ENCODE measurements at places on chromosomes 4 and X.

DNA sequence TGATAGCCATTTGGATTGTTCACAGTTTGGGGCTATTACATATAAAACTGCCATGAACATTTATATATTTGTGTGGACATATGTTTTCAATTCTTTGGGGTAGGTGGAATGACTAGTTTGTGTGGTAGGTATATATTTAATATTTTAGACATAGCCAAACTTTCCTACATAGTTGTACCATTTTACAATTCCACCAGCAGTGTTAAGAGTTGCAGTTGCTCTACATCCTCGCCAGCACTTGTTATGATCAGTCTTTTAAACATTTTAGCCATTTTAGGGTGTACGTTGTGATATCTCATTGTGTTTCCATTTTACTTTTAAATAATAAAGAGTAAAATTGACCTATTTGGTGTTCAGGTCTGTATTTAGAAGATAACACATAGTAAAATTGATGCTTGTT lies 76.6 kb downstream of the ZFX start:
- DNase-seq, result no peak

- no peak for DNase-seq
Observed at GRCh38 chr4:82436130-82436529, 5.7 kb downstream of the ENOPH1 start.

DNA sequence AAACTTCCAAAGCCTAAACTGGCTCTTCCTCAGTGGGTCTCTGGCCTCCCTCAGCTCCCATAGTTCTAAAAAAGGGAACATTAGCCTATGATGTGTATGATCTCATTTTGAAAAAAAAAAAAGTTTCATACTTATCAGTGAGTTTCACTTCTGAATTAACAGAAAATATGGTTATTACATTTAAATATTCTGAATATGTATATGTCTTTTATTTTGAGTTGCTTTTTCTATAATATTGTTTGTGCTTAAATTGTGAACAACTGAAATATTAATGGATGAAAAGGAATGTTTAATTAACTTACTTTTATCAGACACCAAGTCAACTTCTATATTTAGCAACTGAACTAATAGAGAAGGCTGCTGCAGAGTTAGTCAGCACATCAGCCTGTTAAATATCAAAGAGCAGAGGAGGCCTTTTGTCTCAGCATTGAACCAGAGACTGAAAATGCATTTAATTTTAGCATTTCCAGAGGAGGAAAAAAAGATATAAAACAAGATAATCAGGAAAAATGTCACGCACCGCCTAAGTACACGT lies 20.4 kb upstream of the FHL1 start:
- DNase-seq, result peak; percentile 9

DNA sequence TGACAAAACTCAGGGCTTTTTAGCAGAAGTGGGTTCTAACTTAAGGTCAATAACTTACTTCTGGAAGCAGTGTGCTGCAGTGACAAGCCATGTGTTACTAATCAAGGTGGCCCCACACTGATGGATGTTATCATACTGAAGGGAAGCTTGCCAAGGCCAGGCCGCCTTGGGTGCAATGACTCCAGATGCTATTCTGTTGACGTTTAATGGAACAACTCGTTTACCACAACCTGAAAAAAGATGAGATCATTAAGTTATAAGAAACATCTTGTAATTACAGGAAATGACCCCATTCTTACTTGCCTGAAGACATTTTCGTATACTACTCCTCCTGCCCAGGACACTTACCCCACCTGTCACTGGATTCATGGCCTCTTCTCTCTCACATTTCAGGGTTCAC lies 38.9 kb upstream of the TMPRSS11D start:
- DNase-seq, result peak; percentile 9

DNA sequence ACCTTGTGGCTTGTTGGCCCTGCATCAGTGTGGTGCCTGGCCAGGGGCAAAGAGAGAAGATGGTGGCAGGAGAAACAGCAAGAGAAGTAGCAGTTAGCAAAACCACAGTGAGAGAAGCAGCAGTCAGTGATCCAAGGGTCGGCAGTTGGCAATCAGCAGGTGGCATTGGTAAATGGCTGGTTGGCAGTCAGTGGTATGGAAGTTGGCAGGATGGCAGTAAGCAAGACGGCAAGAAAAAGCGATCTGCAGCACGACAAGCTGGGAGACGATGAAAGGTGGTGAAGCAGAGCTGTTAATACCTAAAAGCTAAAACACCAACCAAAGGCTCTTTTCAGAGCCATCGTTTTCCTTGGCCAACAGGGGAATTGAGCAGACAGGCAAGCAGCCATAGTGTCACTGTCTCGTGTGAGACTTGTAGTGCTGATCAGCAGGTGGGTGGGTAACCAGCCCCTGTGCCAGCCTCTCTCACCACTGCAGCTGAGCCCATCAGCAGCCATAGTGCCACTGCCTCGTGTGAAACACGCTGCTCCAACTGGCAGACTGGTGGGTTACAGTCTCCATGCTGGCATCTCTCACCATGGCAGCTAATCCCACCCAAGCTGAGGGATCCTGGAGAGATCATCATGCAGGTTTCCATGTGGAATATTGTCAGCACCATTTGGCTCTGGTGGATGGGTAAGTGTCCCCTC lies 2078.4 kb downstream of the PCDH7 start:
- no peak for DNase-seq

GRCh38 chrX:138982365-138982764 lies 270.8 kb upstream of the FGF13 start:
- DNase-seq, result no peak

GRCh38 chr4:53376900-53377299 lies 541 bp upstream of the FIP1L1 start:
- DNase-seq, result no peak

GRCh38 chr4:40276546-40276945 lies 58.6 kb upstream of the CHRNA9 start:
- DNase-seq, result no peak

- peak; percentile 58 for DNase-seq
Observed at GRCh38 chrX:22325096-22325495, 52.4 kb downstream of the CBLL2 start.

DNA sequence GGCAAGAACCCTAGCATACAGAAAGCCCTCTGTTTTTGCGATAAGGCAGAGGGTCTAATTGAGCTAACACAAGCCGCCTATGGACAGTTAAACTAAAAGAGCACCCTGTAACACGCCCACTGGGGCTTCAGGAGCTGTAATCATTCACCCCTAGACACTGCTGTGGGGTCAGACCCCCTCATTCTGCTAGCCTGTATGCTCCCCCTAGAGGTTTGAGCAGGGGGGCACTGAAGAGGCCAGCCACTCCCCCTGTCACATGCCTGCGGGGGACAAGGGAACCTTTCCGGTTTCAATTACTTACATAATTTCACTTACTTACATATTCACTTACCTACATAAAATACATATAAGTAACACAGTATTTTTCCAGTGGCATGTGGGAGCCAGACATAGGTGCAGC lies 469.5 kb upstream of the FAM241A start:
- DNase-seq, result no peak

DNA sequence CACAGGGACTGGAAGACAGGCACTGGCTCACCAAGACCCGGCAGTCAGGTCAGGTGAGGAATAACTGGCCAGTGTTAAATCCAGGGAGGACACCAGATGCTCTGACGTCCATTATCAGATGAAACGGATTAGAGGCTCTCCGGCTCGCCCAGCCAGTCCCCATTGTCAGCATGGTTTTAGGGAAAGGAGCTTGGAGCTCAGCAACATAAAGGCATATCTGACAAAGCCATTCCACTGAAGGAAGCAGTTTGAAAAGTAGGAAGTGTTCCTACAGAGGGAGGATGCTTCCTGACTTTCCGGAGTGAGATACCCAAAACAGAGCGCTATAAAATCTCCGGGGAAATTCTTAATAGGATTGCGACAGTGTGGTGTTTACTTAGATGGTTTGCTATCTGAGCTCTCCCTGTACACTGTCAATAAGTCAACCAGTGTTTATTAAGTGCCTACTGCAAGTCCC lies 14.8 kb downstream of the NDNF start:
- no peak for DNase-seq

GRCh38 chrX:21056622-21057021 lies 317.6 kb upstream of the CNKSR2 start:
- no peak for DNase-seq

DNA sequence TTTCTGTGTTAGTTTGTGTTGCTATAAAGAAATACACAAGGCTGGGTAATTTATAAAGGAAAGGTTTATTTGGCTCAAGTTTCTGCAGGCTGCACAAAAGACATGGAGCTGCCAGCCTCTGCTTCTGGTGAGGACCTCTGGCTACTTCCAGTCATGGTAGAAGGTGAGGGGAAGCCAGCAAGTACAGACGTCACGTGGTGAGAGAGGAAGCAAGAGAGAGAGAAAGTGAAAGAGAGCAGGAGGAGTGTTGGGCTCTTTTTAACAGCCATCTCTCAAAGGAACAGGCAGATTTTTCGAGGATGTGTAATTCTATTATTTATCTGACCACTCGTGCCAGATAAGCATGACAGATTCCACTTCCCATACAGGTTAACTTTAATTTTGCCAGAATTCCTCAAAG lies 1199.1 kb downstream of the ADGRL3 start:
- DNase-seq, result no peak

DNA sequence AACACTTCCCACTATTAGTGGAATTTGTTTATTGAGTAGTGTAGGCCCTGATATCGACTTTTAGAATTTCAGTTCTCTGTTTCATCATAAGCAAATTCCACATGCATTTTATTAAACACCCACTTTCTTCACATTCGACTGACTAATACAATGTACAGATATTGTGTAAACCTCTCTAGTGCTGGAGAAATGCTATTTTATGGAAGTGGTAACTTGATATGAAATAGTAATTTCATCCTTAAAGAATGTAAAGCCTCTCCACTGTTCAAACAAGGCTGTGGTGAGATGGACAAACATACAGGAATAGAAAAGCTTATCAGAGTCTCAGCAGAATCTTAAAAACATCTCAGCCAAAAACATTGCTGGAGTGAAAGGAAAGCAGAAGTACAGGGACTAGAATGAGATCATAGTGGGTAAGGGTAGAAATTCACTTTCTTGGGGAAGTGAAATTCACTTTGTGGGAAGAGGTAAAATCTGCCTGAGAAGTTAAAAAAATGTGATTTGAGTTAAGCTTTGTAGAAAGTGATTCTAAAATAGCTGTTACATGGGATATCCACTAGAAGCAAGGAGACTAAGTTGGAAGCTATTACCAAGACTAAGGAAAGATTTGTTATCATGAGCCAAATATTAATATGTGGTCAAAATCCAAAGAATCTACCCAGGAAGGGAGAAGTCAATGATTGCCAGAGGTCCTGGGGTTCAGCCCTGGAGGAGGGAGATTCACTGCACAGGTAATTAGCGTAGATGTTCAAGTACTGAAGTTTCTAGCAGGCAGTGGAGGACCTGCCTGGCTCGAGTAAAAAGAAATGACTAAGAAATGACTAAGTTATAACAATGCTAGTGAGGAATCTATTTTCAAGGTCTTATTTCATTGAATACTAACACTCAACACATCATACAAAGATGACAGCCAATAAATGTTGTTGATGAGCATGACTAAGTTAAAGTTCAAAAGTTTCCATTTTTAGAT lies 398.3 kb upstream of the FAM47C start:
- no peak for DNase-seq

DNA sequence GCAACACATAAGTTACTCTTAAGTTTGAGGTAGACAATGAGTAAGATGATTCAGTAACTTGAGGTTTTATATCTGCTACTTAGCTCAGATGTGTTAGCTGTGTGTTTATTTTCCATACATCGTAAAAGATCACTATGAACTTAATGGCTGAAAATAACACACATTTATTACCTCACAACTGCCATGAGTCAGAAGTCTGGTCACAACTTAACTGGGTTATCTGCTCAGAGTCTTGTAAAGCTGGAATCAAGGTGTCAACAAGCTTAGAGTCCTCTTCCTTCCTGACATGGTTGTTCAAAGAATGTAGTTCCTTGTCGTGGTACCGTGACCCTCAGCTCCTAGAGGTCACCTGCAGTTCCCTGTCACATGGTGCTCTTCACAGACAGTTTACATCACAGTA lies 204.9 kb upstream of the MAGEB2 start:
- peak; percentile 23 for DNase-seq

GRCh38 chr4:108036213-108036612 lies 46.5 kb downstream of the HADH start:
- DNase-seq, result no peak

DNA sequence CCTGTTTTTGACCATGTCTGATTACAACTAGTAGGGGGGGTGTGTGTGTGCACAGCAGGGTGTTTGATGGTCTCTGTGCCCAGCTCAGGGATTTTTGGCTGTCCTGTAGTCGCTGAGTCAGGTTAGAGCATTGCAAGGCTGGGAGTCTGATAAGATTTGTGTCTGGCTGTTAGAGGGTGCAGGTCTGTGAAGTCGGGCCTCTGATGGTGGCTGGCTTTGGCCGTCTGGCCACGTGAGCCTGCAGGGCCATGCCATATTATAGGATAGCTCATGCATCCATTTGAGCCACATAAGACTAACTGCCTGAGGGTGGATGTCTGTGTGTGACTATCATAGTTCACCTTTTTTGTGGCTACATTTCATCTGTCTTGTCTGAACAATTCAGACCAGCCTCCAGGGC lies 4.9 kb downstream of the PORCN start:
- DNase-seq, result no peak
